ENCODE measurements at places on chromosomes 2 and 18. TPM values are rescaled to one million over a fixed set of nuclear protein-coding genes. Genes with fewer than 3 reads are reported as not detected.
A peak's percentile ranks its signal among the peaks of the same experiment; 100 is the strongest.

The PIAS2 gene
- total RNA-seq: 21.9 TPM

DNA sequence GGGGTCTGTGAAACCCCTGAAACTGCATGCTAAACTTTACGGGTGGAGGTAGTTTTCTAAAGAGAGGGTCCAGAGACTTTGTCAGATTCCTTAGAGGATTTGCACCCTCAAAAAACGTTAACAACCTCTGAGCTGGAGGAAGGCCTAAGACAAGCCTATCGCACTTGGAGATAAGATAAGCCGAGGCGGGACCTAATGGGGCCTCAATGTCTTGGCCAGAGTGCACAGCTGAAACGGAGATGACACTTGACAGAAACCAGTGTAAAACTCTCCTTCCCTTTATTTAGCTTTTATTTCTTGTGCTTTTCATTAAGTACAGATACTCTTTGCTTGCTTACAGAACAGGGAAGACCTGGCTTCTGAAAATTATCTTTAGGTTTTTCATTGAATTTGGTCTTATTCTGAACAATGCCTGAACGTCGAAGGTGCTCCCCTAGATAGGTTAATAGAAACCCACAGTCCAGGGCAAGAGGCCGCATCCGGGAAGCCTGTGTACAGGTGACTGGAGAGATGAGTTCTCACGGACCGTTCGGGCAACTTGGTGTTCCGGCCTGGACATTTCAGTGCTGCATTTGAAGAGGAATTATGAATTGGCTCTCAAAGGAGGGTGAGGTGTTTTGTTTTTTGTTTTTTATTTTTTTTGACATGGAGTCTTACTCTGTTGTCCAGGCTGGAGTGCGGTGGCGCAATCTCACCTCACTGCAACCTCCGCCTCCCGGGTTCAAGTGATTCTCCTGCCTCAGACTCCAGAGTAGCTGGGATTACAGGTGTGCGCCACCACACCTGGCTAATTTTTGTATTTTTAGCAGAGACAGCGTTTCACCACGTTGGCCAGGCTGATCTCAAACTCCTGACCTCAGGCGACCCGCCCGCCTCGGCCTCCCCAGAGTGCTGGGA is 49.7 kb downstream of the SH3BP4 start:
- DNase-seq: no peak

DNA sequence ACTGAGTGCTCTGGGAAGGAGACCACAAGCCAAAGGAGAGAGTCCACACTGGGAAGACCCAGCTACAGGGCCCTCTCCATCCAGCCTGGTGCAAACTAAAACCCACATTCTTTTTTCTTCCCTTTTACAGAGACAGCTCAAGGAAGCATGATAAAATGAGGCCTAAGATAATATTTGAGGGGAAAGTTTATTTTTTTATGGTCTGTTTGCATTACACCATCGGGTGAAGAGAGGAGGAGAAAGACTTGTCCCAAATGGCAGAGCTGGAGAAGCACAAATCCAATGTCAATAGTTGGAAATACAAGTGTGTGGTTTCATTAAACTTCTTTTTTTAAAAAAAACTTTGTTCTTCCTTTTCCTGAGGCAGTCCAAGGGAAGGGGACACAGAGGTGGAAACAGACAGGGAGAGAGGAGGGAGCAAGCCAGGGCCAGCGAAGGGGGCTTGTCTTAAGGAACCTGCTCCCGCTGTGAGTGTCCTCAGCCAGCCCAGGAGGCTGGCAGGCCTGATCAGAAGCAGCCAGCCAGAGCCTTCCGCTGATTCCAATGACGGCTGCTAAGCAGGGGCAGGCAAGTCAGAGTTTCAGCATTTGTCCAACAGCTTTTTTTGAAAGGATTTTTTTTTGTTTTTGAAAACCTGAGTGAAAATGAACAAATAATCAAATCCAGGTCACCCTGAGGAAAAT is 203.8 kb upstream of the SIX2 start:
- no peak for DNase-seq

GRCh38 chr2:216090369-216090786 is 8.7 kb downstream of the TMEM169 start:
- peak; percentile 30 for DNase-seq

- DNase-seq: peak; percentile 74
Measured at GRCh38 chr2:54557601-54558187, 101.6 kb downstream of the SPTBN1 start.

DNA sequence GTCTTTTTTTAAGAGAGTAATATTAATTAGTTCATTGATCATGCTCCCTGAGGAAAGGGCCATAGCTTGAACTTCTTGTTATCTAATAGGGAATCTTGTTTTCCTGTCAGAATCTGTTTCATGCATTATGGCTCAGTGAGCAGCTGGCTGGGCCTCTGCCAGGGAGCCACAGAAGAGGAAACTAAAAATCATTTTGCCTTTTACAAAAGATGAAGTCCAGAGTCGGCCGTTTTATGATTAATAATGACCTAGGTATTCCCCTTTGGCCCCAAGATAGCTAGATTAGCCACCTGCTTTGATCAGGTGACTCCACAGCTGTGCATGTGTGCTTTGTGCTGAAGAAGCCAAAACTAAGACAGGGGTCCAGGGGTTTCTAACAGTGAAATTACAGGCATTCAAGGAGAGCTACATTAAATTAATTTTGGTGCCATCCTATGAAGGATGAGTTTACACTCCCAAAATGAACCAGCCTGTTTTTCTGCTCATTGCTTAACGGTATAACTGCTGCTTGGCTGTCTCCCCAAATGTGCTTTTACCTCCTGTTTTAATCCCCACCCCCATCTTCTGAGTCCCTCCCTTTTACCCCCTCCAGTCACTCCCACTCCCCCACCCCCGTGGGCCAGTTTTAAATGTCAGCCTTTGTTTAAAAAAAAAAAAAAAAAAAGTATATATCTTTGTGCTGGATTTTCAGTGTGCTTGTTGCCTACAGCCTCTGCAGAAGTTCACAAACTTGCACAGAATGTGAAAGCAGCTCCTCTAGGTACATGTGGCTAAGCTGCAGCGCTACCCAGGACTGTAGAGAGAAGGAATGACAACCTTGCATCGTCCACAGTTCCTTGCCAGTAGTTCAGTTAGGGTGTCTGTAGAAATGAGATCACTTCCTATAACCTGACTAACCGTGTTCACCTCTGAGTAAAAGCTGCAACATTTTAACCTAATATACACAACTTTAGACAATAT is 93.1 kb downstream of the CABLES1 start:
- peak; percentile 65 for DNase-seq

DNA sequence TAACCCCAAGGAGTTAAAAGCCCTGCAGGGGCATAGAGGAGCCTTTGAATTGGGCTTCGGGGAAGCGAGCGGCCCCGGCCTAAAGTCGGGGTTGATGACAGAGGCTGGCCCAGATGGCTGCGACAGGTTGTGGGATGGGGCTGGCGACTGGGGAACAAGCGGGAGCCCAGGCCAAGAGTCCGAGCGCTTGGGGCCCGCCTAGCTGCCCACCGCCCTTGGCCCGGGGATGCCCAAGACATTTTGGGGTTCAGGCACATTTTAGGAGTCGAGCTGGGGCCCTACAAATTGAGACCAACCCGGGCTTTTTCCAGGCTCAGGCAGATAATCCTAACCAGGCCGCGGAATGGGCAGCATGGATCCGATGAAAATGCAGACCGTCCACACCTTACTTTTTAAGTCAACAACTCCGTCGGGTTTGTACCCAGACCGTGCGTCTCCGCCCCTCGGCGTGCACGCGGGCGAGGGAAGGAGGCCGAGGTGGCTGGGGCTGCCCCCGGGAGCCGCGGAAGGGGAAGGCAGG is 507 bp downstream of the RTKN start:
- DNase-seq: no peak

GRCh38 chr2:163044114-163044513 is 205.5 kb upstream of the KCNH7 start:
- DNase-seq: no peak

GRCh38 chr2:200963124-200963917 is at the start of gene ORC2:
TSS of gene ORC2 (minus strand) at chr2:200963660. CDS start at chr2:200958123, 5,537 bp downstream.
- DNase-seq: peak; percentile 94

All from activated naive CD4-positive, alpha-beta T cell treated with anti-CD3 and anti-CD28 coated beads for 36 hours (primary cell).